CD4-positive, alpha-beta T cell treated with Interleukin-2 at 100 ng/mL for 4 hours (primary cell): ENCODE measurements at places on chromosomes 7 and 10.
A peak's percentile ranks its signal among the peaks of the same experiment; 100 is the strongest.

GRCh38 chr10:90745565-90745964 is 112.3 kb downstream of the HTR7 start:
- DNase-seq, result no peak

GRCh38 chr10:130049244-130049643 is 61.4 kb downstream of the C10orf143 start:
- no peak for DNase-seq

- DNase-seq, result no peak
Measured at GRCh38 chr7:156969972-156970420, 20.5 kb downstream of the NOM1 start.

GRCh38 chr10:118870467-118871243 is 115.9 kb upstream of the CACUL1 start:
- no peak for DNase-seq

- peak; percentile 26 for DNase-seq
Measured at GRCh38 chr10:113704637-113705343, 25.1 kb downstream of the CASP7 start.
